ENCODE measurements at places on chromosomes 2 and 18.

GRCh38 chr2:38013158-38013752 is 62.7 kb downstream of the CYP1B1 start:
- DNase-seq, result no peak

DNA sequence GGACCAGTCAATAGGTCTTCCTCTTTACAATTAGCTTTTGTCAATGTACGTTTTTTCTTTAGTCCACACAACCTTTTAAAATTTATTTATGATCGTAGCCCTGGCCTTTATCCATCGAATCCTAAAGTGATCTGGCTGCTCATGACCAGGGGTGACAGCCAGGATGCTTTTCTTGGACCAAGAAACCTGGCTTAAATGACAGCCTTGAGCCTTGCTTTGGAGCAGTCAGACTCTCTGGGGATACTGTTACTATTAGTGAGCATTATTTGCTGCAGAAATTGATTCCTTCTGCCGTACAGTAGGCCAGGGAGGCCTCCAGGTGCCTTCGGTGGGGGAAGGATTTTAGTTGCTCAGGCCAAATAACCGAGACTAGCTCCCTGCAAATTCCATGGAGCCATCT is 70.2 kb downstream of the AGAP1 start:
- no peak for DNase-seq

DNA sequence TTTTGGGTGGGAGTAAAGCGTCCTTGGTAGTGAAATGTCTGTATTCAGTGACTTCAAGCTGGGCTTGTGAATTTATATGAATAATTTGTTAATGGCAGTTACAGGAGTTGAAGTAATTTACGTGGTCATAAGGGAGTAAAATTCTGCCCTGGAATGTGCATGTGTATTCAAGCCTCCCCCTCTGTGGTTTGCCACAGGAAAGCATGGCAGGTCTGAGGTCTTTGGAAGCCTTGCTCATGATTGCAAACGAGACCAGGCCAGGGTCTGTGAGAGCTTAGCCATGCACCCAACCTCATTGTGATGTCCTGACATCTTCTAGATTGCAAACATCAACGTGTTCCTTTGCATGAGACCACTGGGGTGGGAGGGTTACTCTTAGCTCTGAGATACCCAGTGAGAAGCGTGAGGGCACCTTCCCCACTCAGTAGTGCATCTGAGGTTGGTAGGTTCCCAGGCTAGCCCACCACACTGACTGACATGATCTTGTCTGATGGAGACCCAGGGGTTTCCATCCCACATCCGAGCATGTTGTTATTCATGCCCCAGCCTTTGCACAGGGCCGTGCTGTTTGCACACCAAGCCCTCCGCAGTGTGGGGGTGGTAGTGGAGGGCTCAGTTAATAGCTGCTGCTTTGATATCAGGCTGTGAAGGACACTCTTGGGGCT is 216.5 kb downstream of the KLHL29 start:
- no peak for DNase-seq

DNA sequence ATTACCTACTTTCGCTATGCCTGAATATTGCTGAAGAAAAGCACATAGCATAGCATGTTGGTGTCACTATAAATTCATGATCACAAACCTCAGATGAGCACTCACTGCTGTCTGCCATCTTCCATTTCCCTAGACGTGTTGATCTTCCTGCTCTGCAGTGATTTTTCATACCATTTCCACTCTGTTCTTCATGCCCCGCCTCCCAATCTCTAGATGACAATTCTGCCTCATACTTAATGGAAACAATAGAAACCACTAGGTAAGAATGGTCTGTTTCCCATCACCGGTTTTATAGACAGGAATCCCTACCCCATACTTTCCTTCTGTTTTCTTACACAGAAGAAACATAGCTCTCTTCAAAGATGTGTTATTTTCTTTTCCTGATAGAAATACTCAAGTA is 63.8 kb downstream of the PIK3C3 start:
- DNase-seq, result no peak

- DNase-seq, result no peak
Measured at GRCh38 chr2:17470855-17471641, 47.2 kb downstream of the RAD51AP2 start.

DNA sequence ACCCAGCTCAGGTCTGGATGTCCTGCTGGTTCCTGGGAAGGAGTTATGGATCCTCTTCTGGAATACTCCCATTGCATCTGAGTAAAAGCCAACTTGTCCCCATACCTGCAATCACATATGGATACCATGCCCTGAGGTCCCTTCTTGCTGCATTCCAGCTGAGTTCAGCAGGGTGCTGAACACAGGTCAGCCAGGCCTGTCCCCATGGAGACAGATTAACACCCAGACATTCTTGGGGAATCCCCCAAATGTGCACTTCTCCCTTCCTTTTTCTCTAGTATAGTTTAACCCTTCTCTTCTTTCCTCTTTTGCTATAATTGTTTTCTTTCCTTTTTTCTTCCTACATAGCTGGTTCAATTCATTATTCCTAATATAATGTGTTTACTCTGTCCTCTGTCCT is 799.6 kb upstream of the HS6ST1 start:
- no peak for DNase-seq

DNA sequence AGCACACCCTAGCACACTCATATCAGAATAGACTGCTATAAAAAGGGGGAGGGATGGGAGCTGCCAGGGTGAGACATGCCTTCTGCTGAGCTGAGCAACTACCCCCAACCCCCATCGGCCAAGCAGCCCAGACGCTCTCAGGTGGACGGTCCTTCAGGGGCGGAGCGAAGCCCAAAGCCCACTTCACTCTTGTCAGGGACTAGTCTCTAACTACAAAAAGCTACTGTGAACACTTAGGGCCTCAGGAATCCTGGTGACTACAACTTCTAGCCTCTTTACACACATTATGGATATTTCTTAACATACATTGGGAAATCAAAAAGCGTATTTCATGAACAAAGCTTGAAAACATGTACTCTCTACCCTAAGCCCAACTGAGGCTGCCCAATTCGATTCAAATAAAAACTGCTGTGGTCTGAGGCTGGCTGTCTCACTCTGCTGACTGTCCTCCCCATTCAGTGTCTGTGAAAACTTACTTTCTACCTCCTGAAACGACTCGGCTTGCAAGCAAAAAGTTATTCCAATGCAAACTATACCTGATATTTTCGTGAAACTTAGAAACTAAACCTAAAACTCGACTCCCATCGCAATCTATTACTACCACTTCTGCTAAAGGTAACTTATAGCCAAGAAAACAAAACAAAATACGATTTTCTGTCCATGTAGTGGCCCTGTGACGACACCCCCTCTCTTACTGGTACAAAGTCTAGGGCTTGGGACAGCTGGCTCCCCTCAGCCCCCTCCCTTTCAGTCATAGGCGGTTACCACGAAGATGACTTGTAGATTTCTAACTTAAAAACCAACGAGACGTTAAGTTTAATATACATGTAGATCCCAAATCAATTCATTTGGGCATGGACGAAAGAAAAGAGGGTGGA is 1.2 kb downstream of the SERTAD2 start:
- no peak for DNase-seq

GRCh38 chr2:223576873-223577272 is 25.3 kb downstream of the SCG2 start:
- no peak for DNase-seq

GRCh38 chr2:151478011-151478410 is 68.3 kb downstream of the RIF1 start:
- no peak for DNase-seq

GRCh38 chr2:119349289-119349688 is 17.3 kb downstream of the C2orf76 start:
- DNase-seq, result no peak

GRCh38 chr18:42458226-42458625 is 503.2 kb downstream of the PIK3C3 start:
- DNase-seq, result no peak

GRCh38 chr2:67824186-67824585 is 238.6 kb downstream of the C1D start:
- no peak for DNase-seq

GRCh38 chr2:65371074-65371434 is 61.3 kb downstream of the SPRED2 start:
- no peak for DNase-seq

DNA sequence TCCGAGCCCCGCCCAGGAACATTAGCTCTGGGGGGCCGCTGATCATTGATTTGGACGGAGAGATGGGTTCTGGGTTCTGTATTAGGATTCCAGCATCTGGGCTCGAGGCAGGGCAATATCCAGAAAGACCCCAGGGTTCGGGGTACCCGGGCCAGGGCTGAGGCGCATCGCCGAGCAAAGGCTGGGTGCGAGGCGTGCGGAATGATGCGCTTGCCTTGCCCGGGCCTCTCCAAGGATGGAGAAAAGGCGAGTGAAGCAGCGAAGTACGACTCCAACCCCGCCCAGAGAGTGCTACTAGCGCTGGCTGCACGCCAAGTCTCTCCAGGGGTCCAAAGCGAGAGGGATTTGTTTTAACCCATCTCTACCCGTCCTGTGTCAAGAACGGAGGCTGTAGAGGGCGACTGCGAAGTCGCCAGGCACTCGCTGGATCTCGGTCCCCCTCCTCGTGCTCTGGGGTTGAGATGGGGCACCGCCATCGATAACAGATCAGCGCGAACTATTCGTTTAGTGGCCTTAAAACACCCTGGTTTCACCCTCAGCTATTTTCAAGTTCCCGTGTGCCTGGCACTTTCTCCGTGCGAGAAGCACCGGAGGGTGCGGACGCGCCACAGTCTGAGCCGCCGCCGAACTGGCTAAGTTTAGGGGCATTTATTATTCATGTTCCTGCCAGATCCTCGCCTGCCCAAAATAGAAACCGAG is 1.9 kb downstream of the ADCYAP1 start:
- DNase-seq, result no peak

- no peak for DNase-seq
Measured at GRCh38 chr2:112579241-112579640, 5.2 kb upstream of the CHCHD5 start.

GRCh38 chr2:206518997-206519396 is 75.7 kb downstream of the ADAM23 start:
- no peak for DNase-seq

DNA sequence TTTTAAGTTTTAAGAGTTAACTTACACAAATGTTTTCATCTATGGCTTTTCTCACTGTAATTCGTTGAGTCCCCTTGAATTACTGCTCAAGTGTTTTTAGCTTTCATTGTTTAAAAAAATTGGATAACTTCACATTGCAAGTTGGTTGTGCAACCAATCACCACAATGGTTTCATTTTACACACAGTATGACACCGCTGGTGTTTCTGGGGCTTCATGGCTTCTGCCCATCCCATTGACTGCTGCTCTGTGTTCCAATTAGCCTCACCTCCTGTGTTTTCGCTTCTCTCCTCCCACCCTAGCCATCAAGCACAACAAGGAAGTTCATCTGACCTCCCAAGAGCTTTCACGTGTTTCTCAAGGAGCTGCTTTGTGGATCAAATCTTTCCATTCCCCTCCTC is 199.1 kb upstream of the CHAC2 start:
- no peak for DNase-seq

DNA sequence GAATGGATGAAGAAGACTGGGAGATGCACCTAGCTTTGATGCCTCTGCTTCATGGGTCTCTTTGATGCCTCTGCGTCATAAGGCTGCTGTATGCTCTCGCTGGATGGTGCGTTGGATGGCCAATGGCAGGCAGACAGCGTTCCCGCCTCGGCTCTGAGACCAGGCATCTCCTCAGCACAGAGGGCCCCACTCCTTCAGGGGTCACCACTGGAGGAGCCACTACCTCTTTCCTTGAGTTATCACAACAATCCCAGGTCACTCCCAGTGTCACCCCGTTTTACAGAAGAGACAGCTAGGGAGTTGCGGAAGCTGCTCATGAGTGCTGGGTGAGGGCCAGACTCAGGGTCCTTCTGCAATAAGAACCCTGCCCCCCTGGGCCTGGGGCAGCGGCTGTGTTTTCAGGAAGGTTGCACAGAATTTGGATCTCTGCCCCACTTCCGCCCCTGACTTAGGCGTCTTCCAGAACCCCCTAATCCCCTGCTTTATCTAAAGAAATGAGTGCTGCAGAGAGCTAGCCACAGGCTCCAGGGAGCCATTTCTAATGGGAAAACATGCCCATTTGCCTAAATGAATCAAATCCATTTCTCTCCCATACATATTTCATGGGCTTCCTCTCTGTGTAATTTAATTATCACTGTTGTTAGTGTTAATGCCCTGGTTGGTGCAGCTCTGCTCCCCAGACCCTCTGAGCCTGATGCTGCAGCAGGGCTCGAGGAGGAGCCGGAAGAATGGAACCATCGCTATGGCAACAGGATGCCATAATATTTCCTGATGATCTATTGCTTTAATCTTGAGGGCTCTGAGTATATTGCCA is 131.8 kb upstream of the HS6ST1 start:
- no peak for DNase-seq

- no peak for DNase-seq
Measured at GRCh38 chr18:71374294-71375000, 1085.6 kb downstream of the SOCS6 start.

GRCh38 chr2:210233487-210233886 is 8.2 kb upstream of the ACADL start:
- DNase-seq, result no peak

DNA sequence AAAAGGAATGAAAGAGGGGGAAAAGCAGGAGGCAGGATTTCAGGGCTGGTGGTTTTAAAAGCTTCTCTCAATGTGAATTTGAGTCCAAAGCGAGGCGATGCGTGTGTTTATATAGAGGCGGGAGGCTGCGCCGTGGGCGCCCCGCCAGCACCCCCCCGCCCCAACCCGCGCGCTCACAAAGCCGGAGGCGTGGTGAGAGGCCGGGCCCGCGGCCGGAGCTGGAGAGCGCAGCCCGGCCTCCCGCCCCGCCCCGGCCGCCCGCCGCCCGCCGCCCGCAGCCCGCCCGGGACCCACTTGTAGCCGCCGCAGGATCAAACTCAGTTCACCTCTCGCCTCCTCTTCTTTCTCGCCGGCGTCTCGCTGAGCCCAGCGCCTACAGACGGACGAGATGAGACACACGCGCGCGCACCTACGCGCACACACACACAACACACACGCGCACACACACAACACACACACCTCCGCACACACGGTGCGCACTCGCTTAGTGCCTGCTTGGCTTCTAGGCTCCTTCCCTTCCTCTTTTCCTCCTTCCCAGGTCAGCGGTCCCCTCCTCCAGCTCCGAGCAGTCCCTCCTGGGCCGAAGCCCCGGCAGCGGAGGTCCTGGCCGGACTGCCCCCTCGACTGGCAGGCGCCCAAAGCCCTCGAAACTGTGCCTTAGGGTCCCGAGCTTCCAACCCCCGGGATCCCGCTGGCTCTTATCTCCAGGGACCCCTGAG is 1.3 kb upstream of the CYP26B1 start:
- no peak for DNase-seq

DNA sequence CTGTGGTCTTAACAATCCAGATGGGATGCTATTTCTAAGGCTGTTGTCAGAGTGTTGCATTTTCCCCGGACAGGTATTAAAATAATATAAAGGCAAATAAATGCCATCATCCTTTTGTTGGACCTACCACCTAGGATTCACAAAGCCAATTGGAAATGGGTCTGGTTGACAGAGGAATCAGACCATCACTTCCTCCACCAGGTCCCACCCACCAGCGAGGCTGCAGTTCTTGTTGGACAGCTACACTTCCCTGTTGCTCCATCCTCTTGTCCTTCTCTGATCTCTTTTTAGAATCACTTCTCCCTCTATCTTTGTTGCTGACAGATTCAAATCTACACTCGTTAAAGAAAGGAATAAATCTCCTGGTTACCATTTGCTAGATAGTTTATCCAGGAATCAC is 1.1 kb downstream of the TMEM169 start:
- DNase-seq, result no peak

GRCh38 chr2:220932041-220932440 is 640.1 kb downstream of the EPHA4 start:
- DNase-seq, result no peak

Measured in activated CD4-positive, CD25-positive, alpha-beta regulatory T cell (primary cell).